ENCODE measurements at places on chromosomes 4 and X.

- no peak for DNase-seq
These were observed 14.1 kb upstream of the CD99 start for GRCh38 chrX:2676794-2677675.

GRCh38 chr4:140078366-140078765, 75.6 kb downstream of the MAML3 start:
- no peak for DNase-seq

DNA sequence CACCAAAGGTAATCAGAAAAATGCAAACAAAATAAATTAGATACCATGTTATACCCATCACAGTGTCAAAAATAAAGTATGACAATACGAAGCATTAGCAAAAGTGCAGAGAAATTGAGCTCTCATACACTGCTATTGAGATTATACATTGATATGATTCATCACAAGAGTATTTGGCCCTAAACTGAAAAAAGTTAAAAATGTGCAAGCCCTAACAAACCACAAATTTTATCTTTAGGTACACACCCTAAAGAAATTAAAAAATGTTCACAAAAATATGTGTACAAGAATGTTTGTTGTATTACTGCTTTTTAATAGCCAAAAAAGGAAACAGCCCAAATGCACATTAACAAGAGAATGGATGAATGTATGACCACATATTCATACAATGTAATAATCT, 137.9 kb upstream of the MAGEA10 start:
- DNase-seq = no peak

GRCh38 chrX:150164971-150165600, 198.0 kb upstream of the MAMLD1 start:
- no peak for DNase-seq

- DNase-seq = no peak
These were observed 705 bp upstream of the CRMP1 start for GRCh38 chr4:5893591-5893990.

- DNase-seq = no peak
These were observed 13.6 kb downstream of the TNIP3 start for GRCh38 chr4:121150486-121150885.

GRCh38 chrX:50913520-50913919, 3.0 kb downstream of the BMP15 start:
- DNase-seq = no peak

- DNase-seq = no peak
These were observed 8.8 kb downstream of the MANBA start for GRCh38 chr4:102751941-102752340.

DNA sequence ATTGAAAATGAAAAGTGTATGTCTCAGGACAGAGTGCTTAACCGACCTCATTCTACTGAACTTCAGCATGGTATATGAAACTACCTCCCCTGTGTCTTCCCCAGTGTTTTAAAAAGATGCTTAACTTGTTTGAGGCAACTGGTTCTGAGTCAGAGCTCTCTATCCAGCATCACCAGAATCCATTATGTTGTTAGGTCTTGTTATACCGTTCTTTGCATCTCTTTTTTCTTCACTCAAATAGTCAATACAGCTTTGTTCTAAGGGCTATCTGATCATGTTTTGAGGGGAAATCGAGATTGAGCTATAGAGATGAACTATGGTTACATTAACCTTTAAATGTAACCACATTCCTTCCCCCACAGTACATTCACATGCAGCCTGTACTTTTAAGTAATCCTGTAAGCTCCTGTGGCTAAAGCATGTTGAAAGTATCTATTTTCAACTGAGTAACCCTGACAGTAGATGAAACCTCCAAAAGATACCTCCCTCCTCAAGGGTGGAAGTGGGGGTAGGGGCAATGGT, 514.4 kb downstream of the RPA4 start:
- no peak for DNase-seq

DNA sequence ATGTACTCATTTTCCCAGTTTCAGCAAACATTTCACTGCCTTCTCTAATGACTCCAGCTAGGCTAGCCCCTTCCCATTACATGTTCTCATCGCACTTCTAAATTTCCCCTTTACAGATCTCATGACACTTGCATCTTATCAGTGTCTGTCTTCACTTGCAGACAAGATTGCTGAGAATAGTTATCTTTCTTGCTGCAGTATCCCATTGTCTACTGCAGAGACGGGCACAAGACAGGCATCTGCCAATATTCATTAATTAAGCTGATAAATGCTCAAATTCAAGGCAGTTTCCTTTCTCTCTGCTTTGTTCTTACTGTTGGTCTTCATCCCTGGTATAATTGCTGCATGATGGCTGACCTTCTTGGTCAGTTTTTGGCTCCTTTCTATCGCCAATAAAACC, 175.9 kb downstream of the ANTXR2 start:
- DNase-seq = no peak

GRCh38 chr4:3781193-3781886, 15.2 kb downstream of the ADRA2C start:
- DNase-seq = no peak

GRCh38 chr4:142334931-142335330, 511.2 kb downstream of the INPP4B start:
- DNase-seq = no peak

- DNase-seq = no peak
These were observed 2.0 kb downstream of the ABLIM2 start for GRCh38 chr4:8156617-8157016.

- no peak for DNase-seq
These were observed 7.7 kb downstream of the TLR7 start for GRCh38 chrX:12874581-12874980.

DNA sequence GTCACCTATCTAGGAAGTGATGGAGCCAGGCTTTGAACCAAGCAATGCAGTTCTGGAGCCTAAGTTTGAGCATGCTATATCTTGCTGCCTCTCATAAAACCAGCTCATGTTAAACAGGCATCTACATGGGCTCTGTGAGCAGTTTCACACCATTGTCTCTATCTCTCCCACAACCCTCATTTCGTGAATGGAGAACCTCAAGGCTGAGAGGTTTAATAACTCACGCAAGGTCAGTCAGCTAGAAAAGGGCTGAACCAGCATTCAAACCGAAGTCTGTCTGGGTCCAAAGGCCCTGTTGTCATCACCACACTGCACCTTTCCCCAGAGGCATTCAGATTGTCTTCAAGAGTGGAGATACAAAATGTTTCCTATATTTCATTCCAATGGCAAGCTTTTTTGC, 369.2 kb downstream of the MID1IP1 start:
- DNase-seq = no peak

DNA sequence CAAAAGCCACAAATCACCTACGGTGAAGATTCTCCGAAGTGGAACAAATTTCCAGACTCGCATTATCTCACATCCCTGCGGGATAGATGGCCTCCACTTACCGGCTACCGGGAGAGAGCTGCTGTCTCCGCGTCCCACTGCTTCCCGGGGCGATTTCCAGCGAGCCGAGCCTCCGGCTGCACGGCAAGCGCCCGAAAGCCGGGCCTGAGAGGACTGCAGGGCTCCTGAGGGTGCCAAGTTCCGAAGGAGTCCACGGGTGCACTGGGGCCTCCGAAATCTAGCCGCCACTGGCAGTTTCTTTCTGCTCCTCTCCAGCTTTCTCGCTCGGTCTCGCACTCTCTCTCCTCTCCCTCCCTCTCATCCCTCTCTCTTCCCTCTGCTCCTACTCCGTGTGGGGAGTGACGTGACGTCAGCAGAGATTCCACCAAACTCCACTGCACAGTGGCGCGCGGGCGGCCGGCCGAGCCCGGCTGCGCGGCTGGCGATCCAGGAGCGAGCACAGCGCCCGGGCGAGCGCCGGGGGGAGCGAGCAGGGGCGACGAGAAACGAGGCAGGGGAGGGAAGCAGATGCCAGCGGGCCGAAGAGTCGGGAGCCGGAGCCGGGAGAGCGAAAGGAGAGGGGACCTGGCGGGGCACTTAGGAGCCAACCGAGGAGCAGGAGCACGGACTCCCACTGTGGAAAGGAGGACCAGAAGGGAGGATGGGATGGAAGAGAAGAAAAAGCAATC, 14.0 kb upstream of the PITX2 start:
- DNase-seq = no peak

DNA sequence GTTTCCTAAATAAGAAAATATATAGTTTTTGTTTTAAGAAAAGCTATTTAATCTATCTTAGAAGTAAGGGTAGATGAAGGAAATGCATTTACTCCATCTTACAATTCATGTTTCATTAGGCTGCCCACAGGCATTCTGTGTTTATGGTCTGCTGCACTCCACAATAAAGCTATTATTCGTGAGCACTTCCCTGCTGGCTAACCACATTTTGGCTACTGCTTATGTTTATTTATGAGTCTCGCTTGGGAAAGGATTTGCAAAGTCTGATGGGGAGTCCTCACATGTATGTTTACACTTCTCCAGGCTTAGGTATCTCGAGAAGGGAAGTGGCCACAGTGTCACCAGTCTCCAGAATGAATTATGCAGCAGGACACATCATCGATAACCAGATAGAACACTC, 260.8 kb upstream of the VCX start:
- DNase-seq = no peak

DNA sequence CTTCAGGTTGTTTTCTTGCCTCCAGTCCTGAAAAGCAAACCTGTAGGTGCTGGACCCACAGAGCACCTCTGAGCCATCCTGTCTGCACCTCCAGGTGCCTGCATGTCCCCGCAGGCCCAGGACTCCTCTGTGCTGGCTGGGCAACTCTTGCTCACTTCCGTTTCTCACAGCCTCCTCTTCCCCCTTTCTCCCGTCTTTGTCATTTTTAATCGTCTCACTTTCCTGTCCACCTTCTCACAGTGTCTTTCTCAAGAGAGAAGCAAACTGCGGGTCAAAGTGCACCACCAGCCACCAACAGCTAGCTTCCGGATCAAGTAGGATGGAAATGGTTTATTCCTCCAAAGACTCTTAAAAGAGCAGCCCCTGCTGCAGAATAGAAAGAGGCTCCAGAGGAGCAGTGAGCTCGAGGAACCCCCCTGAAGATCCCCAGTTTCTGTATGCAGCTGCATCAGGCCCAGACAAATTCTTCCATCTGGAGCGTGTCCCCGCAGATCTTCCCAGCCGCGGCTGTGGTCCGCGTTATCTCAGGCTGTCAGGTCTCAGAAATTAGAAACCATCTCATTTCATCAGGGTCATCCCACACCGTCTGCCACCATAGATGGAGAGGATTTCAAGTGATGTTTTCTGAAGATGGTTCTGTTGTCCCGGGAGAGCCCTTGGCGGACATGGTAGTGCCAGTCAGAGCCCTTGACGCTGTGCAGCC, 87.7 kb downstream of the FHDC1 start:
- DNase-seq = no peak

- DNase-seq = no peak
These were observed 80.8 kb upstream of the IQCM start for GRCh38 chr4:149896432-149896831.

- DNase-seq = no peak
These were observed 1.7 kb downstream of the MTMR1 start for GRCh38 chrX:150694738-150695410.

GRCh38 chr4:85805891-85806290, 330.9 kb downstream of the ARHGAP24 start:
- no peak for DNase-seq

DNA sequence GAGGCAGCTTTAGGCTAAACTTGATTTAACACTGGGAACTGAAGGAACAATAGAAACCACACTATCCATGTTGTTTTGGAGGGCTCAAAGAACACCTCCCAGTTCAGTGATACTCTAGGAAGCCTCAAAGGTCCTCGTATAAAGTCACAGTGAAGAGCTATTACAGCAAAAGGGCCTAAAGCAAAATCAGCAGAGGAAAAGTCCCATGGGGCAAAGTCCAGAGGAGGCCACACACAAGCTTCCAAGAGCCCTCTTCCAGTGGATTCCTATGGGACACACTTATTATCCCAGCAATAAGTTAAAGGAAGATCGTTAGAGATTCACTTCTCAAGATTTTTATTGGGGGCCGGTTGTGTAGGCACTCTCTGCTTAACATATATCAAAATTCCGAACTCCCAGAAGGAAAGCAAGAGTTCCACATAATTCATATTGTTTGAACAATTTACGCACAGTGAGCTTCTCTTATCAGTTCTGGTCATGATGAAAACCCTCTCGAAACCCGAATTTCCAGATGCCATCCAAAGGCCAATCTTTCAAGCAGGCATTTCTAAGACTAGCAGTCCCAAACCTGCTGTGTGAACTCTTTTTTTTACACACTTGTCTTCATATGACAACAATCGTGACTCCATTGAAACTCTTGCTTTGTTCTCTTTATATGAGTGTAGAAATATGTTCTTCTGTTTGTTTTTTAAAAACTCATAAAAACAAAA, 53.7 kb downstream of the ANXA5 start:
- no peak for DNase-seq

- no peak for DNase-seq
These were observed 27.6 kb upstream of the CYBB start for GRCh38 chrX:37752281-37752680.

DNA sequence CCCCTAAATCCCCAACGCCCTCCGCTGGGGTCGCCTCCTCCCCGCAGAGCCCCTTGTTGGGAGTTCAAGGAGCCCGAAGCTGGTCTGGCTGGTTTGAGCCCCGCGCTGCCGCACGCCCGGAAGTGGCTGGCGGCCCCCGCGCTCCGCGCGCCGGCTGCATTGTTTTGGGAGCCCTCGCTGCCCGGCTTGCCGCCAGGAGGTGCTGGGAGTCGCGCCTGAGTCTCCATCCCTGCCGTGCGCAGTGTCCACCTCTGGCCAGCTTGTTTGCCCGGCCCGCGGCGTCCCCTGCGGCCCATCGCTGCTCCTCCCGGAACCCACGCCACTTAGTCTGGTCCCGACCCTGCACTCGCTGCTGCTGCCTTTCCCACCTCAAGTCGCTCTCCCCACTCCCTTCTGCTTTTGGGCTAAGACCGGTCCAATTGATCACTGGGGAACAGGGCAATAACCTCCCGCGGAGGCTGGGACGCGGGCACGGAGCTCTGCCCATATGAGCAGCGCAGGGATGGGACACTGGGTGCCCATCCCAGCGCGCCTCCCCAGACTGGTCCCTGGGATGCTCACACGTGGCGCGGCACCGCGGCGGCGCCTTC, 2.2 kb upstream of the SFRP2 start:
- DNase-seq = no peak

- no peak for DNase-seq
These were observed 177.7 kb downstream of the RBM46 start for GRCh38 chr4:154958621-154959358.

DNA sequence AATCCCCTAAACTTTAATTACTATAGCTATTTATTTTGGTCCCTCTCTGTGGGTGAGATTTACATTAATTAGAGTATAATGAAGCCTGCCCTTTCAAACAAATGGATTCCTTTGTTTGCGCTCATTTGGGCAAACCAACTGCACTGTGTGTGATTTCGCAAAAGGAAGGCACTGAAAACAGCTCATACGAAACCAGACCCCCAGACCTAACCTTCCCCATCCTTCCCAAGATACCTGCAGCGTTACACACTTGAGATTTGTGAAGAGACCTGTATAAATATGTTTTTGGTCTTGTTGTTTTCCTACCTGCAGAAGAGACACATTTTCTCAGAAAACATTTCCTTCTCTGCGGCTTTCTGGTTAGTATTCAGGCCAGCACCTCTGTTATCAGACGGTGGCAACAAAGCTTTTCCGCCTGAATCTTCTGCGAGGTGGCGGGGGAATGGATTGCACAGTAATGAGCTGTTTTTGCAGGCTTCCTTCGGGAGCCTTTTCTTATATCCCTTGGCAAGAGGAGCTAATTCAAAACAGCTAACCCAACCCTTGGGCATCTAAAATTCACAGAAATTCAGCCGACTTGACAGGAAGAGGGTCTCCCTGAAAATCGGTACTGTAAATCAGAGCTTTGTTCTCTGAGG, 47.6 kb downstream of the CBLL2 start:
- DNase-seq = no peak

- no peak for DNase-seq
These were observed 31.0 kb upstream of the SLC25A4 start for GRCh38 chr4:185112104-185112503.

GRCh38 chr4:6464842-6465588, 7.4 kb downstream of the PPP2R2C start:
- no peak for DNase-seq

- no peak for DNase-seq
These were observed 145.0 kb upstream of the LEF1 start for GRCh38 chr4:108313546-108314339.
